ENCODE measurements at places on chromosomes 4 and X. TPM values are rescaled to one million over a fixed set of nuclear protein-coding genes. Genes with fewer than 3 reads are reported as not detected.

GASK1B gene
- not detected for total RNA-seq

DNA sequence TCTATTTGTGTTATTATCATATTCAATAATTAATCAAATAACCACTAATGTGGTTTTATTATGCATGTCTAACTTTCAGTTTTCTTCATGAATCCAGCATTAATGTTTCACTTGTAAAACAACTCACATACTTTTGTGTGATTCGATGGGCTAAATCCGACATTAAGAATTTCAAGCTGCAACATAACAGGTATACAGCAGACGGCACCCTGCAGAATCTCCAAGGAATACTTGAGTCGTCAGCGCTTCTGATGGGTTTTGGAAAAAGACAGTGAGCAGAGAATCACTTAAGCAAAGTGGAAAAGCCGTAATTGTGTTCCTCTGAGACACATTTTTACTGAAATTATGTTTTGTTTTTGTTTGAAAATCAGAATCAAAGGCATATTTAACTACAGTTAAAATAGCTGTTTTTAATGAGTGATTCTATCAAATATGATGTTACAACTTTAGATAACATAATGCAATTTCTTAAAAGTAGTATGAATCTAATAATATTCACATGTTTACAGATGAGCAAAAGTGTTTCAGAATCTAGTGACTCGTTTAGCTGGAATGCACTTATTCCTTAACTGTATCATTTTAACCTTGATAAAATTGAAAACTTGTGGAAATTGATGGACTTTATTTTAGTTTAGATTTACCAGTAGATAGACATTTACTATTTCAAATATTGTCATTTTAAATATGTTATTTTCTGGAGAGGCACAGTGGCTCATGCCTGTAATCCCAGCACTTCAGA lies 514.8 kb downstream of the CCSER1 start:
- no peaks in the 10 kb centered on the region for H3K4me1 ChIP-seq
- no peak overlapping the region for H3K27ac ChIP-seq
- no peaks in the 10 kb centered on the region for H3K36me3 ChIP-seq
- H3K4me3 ChIP-seq = no peak overlapping the region
- H3K27me3 ChIP-seq = no peaks in the 10 kb centered on the region

GRCh38 chr4:172393220-172393619 lies 580.0 kb downstream of the GALNTL6 start:
- no peaks in the 10 kb centered on the region for H3K4me1 ChIP-seq
- H3K36me3 ChIP-seq = no peaks in the 10 kb centered on the region
- H3K27ac ChIP-seq = no peak overlapping the region
- H3K4me3 ChIP-seq = no peak overlapping the region

GRCh38 chr4:176791591-176792325 lies 964 bp downstream of the VEGFC start:
- peaks cover 38% of the 10 kb centered on the region for H3K27me3 ChIP-seq
- no peak overlapping the region for H3K27ac ChIP-seq
- H3K4me1 ChIP-seq = peaks cover 12% of the 10 kb centered on the region
- H3K36me3 ChIP-seq = no peaks in the 10 kb centered on the region

- no peak for DNase-seq
- H3K27me3 ChIP-seq = no peaks in the 10 kb centered on the region
- H3K4me1 ChIP-seq = no peaks in the 10 kb centered on the region
- no peaks in the 10 kb centered on the region for H3K36me3 ChIP-seq
- no peak overlapping the region for H3K27ac ChIP-seq
Measured at GRCh38 chrX:96438803-96439202, 245.8 kb upstream of the DIAPH2 start.

DNA sequence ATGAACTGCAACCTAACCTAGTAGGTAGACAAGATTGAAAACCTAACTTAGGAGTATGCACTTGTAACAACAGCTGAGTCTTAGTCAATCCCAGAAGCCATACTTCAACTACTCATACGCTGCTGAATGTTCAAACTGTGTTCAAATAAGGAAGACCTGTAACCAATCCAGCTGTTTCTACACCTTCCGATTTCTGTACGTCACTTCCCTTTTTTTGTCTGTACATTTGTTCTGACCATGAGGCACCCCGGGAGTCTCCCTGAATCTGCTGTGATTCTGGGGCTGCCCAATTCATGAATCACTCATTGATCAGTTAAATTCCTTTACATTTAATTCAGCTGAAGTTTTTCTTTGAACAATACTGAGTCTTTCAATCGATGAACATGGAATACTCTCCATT lies 89.5 kb downstream of the BMP3 start:
- no peak for DNase-seq
- no peak overlapping the region for H3K4me3 ChIP-seq
- no peak overlapping the region for H3K27ac ChIP-seq
- H3K27me3 ChIP-seq = peaks cover 3% of the 10 kb centered on the region

DNA sequence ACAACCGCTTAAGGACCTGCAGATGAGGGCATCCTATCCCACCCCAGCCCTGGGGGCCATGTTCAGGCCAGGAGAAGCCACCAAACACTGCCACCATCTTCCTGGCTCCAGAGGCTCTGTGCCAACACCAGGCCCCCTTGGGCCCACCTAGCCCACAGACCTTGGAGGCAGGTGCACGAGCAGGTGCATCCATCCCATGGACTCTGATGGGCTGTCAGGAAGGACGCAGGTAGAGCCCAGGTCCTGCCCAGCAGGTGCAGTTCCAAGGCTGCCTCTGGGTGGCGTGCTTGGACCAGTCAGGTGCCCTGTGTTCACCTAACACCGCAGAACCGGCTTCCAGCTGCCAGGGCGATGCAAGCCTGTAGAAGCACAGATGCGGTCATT lies 22.8 kb upstream of the PDE6B start:
- DNase-seq = peak; percentile 74
- peaks cover 15% of the 10 kb centered on the region for H3K27me3 ChIP-seq
- H3K27ac ChIP-seq = no peak overlapping the region
- H3K36me3 ChIP-seq = no peaks in the 10 kb centered on the region
- H3K4me1 ChIP-seq = peaks cover 8% of the 10 kb centered on the region
- H3K4me3 ChIP-seq = no peak overlapping the region

- no peaks in the 10 kb centered on the region for H3K36me3 ChIP-seq
- H3K27ac ChIP-seq = no peak overlapping the region
- no peak for DNase-seq
- no peak overlapping the region for H3K4me3 ChIP-seq
- H3K4me1 ChIP-seq = no peaks in the 10 kb centered on the region
Measured at GRCh38 chr4:24988776-24989175, 42.0 kb downstream of the LGI2 start.

GRCh38 chr4:185207466-185207865 lies 1.9 kb upstream of the SNX25 start:
- no peak overlapping the region for H3K4me3 ChIP-seq
- H3K4me1 ChIP-seq = peaks cover 42% of the 10 kb centered on the region
- H3K36me3 ChIP-seq = no peaks in the 10 kb centered on the region
- no peak overlapping the region for H3K27ac ChIP-seq
- peaks cover 2% of the 10 kb centered on the region for H3K27me3 ChIP-seq

MYOZ2 gene
- total RNA-seq = not detected

- H3K4me1 ChIP-seq = no peaks in the 10 kb centered on the region
- DNase-seq = no peak
- H3K27me3 ChIP-seq = no peaks in the 10 kb centered on the region
- H3K4me3 ChIP-seq = no peak overlapping the region
- no peaks in the 10 kb centered on the region for H3K36me3 ChIP-seq
- no peak overlapping the region for H3K27ac ChIP-seq
Measured at GRCh38 chr4:172819353-172819752, 349.3 kb upstream of the GALNT7 start.

- H3K4me1 ChIP-seq = no peaks in the 10 kb centered on the region
- no peaks in the 10 kb centered on the region for H3K36me3 ChIP-seq
- H3K27me3 ChIP-seq = no peaks in the 10 kb centered on the region
- no peak overlapping the region for H3K27ac ChIP-seq
Measured at GRCh38 chrX:38041237-38041636, 34.9 kb downstream of the SYTL5 start.

CYTL1 gene
- total RNA-seq = not detected

GRCh38 chr4:83262682-83263081 lies 21.9 kb downstream of the COQ2 start:
- no peak for DNase-seq
- H3K36me3 ChIP-seq = peaks cover 44% of the 10 kb centered on the region
- H3K4me1 ChIP-seq = peaks cover 19% of the 10 kb centered on the region
- H3K4me3 ChIP-seq = no peak overlapping the region

Data from activated CD8-positive, alpha-beta T cell treated with anti-CD3 and anti-CD28 coated beads, Interleukin-2, amount 10 ng/mL, durations not matched to agents 7 days and 5 days (primary cell).